Stimulated activated CD8-positive, alpha-beta memory T cell treated with anti-CD3 and anti-CD28 coated beads, Interleukin-7, amount 100 ng/mL, for 24 hours (primary cell): ENCODE measurements at places on chromosomes 5 and 9.

DNA sequence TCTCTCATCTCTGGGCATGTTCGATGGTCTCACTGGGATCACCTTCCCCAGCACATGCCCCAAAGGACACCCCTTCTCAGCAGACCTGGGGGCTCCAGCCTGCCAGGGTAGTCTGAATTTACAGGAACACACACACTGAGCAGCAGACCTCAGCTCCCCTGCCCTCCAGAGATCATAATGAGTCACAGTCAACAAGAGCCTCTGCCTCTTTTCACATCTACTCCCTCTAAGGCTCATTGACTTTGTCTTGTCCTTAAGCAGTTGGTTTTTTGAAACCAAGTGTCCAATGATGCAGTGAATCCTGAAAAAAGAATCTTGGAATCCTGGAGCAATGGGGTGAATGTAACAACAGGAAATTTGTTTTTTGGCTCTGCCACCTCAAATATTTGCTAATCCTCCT lies 20.8 kb downstream of the GABBR2 start:
- no peak for DNase-seq

GRCh38 chr9:114611516-114612271 lies 603 bp downstream of the TMEM268 start:
- no peak for DNase-seq

GRCh38 chr9:1869843-1870242 lies 145.3 kb upstream of the SMARCA2 start:
- DNase-seq: no peak

DNA sequence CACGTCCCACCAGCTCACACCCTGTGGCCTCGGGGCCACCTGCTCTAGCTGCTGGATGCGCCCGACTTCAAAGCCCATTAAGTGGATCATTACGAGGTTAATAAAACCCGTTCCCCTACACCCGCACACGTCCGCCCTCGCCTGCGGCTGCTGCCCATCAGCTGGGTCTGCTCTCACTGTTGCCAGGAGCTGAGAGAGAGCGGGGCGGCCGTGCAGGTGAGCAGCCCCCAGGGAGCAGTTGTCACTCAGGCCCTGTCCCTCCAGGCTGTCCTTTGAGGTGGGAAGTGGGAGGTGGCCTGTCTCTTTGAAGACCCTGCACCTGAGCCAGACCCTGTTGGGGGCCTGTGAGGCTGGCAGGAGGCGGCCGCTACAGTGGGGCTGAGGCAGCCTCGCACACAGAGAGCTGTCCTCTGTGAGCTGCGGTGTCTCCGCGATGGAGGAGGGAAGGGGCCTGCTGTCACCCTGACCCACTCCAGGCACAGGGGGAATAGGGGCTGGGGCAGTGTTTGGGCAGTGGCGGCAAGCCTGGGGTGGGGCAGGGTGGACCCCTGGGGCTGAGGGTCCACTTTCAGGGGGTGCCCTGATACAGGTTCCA lies 12.8 kb upstream of the UNC5A start:
- DNase-seq: no peak

DNA sequence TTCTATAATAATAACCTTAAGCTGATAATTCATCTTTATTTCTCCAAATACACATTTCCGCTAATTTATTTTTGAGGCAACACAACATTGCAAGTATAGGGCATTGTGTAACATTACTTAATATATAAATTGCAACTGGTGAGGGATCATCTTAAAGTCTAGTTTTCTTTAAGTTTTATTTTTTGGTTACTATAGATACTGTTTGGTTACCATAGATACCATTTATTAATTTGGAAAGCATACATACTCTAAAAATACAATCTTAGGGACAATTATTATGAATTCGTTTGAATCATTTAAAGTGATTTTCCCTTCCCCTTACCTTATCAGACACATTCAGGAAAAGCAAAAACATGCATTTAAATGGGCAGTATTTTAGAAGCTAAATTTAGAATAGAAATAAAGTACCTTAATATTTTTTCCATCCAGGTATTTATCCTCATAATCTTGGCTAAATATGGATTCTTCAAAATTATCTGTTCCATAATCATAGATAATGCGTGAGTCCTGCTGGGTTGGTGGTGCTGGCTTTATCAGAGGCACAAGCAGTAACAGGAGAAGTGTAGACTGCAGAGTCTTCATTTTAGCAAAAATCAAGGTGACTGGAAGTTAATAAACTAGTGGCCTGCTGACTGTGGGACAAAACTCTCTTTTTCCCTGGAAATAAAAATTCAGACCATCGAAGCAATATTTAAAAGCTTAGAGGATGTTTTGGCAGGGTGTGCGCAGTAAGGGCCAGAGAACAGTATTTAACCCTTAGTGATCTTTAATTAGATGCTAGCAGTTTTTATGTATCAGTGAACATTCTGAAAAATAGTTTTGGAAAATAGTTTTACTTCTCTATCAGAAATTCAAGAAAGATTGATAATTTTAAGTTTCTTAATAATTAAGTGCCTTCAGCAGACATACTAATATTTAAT lies 1.3 kb downstream of the OGN start:
- no peak for DNase-seq

GRCh38 chr9:108002371-108002956 lies 512.9 kb upstream of the KLF4 start:
- DNase-seq: no peak

DNA sequence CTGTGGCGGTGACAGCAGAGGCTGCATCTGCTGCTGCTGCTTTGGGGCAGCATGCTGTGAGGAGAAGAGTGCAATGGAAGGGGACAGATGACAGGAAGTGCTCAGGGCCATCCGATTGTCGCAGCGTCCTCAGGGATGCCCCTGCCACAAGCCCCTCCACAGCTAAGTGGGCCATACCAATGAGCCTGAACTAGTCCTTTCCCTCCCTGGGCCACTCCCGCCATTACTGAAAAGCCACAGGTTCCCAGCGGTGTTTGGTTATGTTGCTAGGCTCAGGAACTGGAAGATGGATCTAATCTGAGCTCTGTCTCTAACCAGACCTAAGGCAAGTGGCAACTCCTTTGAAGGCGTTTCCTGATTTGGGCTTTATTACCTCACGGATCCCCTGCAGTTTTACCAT lies 109.2 kb downstream of the GAPVD1 start:
- DNase-seq: no peak

DNA sequence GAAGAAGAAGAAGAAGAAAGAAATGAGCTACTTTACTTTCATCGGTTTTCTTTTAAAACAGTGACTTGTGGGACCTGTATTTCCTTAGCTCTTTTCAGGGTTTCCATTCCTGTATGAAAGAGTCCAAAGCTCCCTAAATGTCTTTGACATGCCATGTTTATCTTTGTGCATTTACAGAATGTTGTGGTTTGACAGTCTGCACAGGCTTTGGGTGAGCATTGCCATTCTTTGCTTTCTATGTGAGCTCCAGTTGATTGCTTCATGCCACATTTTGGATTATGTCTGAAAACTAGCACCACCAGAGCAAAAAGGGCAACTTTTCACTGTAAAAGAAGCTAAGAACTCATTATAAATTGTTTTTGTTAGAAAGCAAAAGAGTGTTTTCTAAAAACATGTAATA lies 733.4 kb downstream of the TLE4 start:
- DNase-seq: no peak

DNA sequence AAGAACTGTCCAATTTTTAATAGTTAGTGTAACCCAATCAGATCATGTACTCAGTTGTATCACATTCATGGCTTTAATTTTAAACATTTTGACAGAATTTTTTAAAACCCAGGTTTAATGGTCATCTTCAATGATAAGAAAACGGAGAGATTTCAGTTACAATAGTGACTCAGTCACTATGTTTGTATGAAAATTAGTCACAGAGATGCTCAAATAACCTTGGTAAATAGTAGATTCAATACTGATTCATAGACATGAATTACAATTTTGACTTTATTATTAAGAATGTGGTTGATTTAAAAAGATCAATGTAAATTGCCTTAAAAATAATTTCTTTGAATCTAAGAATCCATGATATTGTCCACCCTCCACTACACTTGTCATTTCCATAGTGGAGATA lies 64.6 kb upstream of the TYRP1 start:
- no peak for DNase-seq

GRCh38 chr5:180253036-180253824 lies 38.7 kb downstream of the MAPK9 start:
- no peak for DNase-seq

DNA sequence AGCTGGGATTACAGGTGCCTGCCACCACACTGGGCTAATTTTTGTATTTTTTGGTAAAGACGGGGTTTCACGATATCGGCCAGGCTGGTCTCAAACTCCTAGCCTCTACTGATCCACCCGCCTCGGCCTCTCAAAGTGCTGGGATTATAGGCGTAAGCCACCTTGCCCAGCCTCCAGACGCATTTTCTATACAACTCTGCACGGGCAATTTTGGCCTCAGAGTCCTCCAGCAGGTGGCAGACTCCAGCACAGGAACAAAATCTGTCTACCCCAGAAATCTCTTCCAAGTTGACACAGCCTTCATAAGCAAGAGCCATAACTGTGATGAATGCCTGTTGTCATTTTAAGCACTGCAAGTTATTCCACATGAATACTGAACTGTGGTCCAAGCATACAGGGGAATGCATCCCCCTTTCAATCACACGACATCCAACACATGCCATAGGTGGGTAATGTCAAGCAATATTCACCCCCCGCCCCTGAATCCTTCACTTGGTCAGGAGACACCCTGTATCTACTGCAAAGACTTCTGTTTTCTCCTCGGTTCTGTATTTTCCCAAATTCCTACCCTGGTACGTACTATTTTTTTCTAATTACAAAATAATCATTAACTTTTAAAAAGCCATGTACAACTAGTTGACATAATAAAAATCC lies 50.8 kb downstream of the ALDH7A1 start:
- no peak for DNase-seq

- DNase-seq: no peak
Measured at GRCh38 chr9:110996436-110997220, 41.6 kb downstream of the LPAR1 start.

- DNase-seq: no peak
Measured at GRCh38 chr5:151234476-151235238, 10.8 kb upstream of the CCDC69 start.

GRCh38 chr9:129281506-129282145 lies 103.6 kb upstream of the IER5L start:
- DNase-seq: no peak

DNA sequence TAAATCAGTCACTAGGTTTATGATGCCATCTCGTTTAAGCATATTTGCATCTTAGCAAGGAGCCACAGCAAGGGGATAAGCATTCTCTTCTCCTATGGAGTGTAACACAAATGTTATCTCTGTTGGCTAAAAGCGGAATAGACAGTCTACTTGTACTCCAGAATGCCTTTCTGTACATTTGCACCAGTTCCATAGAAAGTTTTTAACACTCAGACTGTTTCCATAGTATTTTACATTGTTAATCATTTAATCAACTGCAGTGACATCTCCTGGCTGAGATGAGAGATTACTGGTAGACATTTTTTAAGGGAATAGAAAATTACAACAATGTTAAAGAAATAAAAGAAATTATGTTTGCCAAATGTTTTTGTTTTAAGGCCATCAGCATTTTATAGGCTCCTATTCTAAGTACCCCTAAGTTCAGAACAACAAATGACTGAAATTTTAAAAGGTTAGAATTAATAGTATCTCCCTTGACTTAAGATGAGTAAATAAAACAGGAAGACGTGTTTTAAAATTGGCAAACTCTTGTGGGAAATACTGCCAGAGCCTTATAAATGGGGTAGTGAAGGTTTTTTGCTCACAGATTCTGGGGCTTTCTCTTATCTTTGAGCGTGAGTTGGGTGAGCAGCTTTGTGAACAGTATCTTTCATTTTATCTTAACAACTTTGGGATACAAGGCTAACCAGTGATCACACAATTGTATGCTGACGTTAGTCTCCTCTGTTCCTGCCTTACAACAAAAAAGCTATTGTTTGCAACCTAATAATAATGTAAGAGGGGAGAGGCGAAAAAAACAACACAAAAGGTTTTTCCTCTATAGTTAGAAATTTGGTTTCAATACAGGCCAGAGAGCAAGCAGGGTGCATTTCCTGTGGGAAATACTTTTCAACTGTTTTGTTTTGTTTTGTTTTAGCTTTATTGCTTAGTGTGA lies 294.3 kb downstream of the FBXL7 start:
- DNase-seq: no peak

- no peak for DNase-seq
Measured at GRCh38 chr9:87276327-87276841, 221.3 kb upstream of the DAPK1 start.

DNA sequence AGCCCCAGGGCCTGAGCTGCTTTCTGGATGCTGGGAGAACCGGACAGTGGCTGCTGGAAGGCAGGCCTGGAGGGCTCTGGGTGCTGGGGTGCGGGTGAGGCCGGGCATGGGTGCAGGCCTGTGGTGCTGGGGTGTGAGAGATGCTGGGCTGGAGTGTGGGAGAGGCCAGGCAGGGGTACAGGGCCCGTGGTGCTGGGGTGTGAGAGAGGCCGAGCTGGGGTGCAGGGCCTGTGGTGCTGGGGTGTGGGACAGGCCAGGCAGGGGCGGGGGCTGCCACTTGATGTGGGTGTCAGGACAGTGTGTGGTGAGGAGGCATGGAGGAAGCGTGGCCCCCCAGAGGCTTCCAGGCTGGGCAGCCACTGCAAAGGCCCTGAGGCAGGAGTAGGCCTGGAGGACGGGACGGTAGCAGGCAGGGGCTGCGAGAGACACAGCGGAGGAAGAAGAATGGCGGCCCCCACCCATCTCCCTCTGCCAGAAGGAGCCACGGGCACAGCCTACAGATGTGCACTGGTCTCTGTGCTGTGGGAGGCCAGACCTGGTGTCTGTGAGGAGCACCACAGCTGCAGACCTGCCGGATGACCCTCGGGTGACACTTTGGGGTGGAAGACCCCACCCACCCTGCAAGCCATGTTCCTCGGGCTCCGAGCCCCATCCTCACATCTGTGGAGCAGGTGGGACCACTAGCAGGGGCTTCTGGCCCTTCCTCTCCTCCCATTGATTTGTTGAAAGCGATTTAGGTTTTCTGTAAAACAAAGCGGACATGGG lies 9.3 kb downstream of the NKD2 start:
- DNase-seq: no peak
